Femur (tissue), 1 donor: ENCODE measurements at places on chromosomes 2 and 18.

- no peak for DNase-seq
Observed at GRCh38 chr2:59974051-59974766, 579.2 kb downstream of the BCL11A start.

DNA sequence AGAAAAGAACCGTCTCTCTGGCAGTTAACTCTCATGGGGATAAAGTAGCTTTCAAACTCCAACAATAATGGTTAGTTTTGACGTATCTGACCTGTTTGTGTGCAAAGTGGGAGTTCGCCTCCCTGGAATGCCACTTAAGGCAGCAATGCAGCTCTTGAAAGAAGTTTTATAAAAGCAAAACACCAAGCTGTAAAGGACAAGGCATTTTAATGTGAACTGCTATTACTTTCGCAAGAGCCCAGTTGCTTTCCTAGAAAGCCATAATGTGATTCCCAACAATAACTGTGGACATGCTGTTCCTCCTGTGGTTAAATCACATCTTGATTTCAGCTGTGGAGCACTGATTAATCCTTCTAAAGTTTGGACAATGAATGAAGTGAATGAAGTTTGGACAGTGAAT, 303.7 kb downstream of the PTPRM start:
- DNase-seq: no peak

- DNase-seq: no peak
Observed at GRCh38 chr2:210842896-210843295, 286.5 kb downstream of the CPS1 start.

DNA sequence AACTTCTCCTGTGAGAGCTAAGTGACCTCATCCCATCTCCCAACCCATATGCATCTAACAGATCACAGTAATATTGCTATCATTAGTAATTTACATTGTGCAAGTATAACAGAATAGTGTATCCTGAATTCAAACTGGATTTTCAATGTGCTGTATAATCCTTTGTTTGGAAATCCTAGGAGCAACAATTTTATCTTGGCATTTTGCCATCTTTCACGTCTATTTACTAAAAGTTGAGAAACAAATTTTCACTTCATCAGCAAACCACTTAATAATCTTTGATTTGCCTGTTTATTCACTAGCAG, 3.8 kb downstream of the HNRNPLL start:
- no peak for DNase-seq

DNA sequence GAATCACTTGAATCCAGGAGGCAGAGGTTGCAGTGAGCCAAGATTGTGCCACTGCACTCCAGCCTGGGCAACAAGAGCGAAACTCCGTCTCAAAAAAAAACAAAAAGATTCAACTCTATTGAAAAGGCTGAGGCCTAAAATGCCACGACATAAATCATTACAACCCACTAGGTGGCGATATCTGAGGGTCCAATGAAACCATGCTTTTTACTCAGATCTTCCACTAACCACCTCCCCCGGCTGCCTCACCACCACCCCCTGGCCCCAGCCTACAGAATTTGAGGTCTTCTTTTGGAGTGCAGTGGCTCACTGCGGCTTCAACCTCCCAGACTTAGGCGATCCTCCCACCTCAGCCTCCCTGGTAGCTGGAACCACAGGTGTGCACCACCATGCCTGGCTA, 57.5 kb downstream of the AP1S3 start:
- DNase-seq: no peak

- no peak for DNase-seq
Observed at GRCh38 chr2:236101311-236101950, 66.8 kb downstream of the GBX2 start.

- DNase-seq: no peak
Observed at GRCh38 chr18:69935319-69936190, 12.1 kb downstream of the CD226 start.

- no peak for DNase-seq
Observed at GRCh38 chr2:197130318-197130717, 180.3 kb downstream of the ANKRD44 start.

- no peak for DNase-seq
Observed at GRCh38 chr2:3146772-3147650, 230.6 kb downstream of the EIPR1 start.

GRCh38 chr18:35030277-35030989, 10.8 kb upstream of the MAPRE2 start:
- DNase-seq: no peak

GRCh38 chr2:238808761-238809160, 39.1 kb upstream of the TWIST2 start:
- no peak for DNase-seq

DNA sequence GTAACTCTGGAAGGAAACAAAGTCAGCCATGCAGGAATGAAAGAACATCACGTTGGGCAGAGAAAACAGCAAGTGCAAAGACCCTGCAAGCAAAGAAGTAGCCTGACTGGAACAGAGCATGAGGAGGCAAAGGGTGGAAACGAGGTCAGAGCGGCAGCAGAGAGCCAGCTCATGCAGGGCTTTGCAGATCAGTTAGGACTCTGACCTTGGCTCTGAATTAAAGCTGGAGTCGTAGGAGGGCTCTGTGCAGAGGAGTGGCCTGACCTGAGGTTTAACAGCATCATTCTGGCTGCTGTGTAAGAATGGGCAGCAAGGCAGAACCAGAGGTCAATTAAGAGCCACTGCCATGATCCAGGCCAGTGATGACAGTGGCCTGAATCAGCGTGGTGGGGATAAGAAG, 220.7 kb downstream of the PRKCE start:
- no peak for DNase-seq

- no peak for DNase-seq
Observed at GRCh38 chr2:170586571-170587095, 128.5 kb upstream of the SP5 start.

GRCh38 chr2:36271266-36271665, 84.3 kb upstream of the CRIM1 start:
- DNase-seq: no peak

DNA sequence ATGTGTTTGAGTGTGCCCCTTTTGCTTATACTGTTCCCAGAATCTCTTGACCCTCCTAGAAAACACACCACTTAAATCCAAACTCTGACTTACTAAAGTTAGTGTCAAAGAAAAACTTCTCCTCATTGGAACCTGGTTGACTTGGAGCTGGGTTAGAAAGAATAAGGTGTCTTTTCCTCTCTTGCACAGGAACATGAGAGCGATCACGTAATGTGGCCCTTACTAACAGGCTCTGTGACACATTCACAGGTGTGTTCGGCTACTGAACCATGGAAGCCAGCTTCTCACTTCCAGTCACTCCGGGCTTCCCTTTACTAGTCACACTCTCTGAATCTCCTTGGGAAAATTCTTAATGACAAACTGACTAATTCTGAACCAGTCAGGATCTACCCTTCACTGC, 5.4 kb upstream of the POU3F3 start:
- no peak for DNase-seq

GRCh38 chr18:45467293-45467692, 148.0 kb upstream of the SLC14A2 start:
- DNase-seq: peak; percentile 29

- DNase-seq: no peak
Observed at GRCh38 chr2:241030883-241031282, 32.5 kb downstream of the SNED1 start.

GRCh38 chr2:37774976-37775907, 103.8 kb upstream of the CDC42EP3 start:
- DNase-seq: no peak

GRCh38 chr18:66603941-66604627, at the start of gene CDH19:
Gene CDH19, minus strand, starts transcription at chr18:66604090. Its CDS starts 31,886 bp downstream, at chr18:66572204.
- no peak for DNase-seq

- DNase-seq: no peak
Observed at GRCh38 chr2:134268265-134268664, 14.4 kb downstream of the MGAT5 start.

DNA sequence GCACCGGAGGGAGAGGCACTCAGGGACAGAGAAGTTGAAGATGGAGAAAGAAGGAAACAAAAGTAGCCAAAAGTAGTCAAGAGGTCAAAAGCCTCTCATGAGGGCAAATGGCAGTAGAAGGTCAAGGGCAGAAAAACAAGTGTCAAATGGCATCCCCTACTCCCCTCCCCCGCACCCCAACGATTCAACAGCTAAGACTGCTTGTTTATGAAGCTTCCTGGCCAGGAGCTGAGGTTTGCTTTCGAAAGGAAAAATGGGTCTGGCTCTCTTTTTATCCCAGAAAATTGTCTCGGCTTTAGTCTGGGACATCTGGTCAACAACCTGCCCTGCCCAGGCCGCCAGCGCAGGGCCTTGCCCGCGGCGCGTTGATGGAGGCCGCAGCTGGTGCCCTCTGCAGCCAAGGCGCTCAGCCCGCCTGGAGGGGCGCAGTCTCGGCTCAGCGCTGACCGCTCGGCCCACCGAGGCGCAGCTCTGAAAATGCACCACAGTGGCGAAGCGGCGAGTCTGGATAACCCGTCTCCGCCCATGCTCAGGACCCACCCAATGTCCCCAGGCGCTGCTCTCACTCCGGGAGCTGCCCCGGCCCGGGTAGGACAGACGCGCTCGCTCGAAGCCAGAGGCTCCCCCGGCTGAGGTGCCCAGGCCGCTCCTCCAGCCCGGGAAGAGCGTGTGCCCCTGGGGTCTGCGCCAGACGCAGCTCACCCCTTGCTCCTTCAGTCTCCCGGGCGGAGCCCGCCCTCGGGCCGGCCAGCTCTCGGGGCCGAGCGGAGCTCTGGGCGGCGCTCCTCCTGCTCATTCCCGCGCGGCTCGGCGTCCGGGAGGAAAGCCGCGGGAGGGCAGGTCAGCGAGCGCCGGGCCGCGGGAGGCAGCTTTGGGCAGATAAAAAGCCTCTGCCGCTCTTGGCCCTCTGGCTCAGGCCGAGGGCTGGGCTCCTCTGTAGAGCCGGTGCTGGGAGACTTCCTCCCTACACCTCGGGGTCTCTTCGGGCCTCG, 1.8 kb upstream of the TBR1 start:
- DNase-seq: peak; percentile 58

DNA sequence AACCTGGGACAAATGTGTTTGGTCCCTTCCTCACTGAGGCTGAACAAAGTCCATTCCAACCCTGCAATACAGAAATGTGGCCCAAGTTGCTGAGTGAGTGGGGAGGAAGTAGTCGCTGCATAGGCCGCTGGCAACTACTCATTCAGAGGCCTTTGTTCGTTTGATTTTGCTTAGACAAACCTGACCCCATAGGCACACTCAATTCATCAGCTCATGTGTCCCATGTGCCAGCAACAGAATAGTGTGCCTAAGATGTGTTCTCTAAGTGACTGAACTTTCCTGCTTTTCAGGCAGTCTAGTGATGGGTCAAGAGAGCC, 23.0 kb downstream of the PTPN18 start:
- DNase-seq: no peak
